ENCODE measurements at places on chromosomes 4 and X.

DNA sequence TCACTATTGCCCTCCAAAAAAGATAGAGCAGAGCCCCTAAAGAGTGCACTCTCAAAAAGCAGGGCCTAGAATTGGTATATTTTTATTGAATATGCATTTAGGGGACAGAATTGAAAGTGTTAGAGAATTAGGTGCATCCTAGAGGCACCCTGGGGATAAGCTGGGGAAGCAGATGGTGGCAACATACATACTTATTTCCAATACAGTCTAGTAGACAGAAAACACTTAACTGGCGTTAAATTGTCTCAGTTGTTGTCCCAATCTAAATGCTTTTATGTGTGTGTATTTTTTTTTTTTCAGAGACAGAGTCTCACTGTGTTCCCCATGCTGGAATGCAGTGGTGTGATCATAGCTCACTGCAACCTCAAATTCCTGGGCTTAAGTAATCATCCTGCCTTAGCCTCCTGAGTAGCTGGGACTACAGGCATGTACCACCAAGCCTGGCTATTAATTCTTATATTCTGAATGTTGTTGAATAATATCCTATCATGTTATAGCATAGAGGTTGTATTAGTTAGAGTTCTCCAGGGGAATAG is 481.8 kb downstream of the GRXCR1 start:
- no peak for DNase-seq

DNA sequence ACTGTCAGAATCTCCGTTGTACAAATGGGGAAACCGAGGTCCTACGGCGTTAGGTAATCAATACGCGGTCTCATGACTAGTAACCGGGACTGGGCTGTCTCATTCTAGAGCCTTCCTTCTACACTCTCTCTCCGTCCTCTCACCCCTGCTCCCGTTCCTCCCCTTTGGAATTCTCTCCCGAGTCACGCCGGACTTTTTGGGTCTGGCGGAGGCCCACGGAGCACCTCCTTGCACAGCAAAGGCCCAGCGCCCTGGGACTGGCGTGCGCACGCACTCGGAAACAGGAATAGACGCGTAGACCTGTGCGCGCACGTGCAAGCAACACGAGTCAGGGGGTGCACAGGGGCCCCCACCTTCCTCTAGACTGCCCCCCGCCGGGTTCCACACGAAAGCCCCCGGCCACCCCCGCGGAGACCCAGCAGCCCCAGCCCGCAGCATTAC is 361 bp downstream of the QDPR start:
- peak; percentile 46 for DNase-seq

GRCh38 chr4:78704981-78705683 is 71.0 kb upstream of the BMP2K start:
- DNase-seq = no peak

- no peak for DNase-seq
These were observed 119.1 kb downstream of the MBNL3 start for GRCh38 chrX:132369617-132370326.

DNA sequence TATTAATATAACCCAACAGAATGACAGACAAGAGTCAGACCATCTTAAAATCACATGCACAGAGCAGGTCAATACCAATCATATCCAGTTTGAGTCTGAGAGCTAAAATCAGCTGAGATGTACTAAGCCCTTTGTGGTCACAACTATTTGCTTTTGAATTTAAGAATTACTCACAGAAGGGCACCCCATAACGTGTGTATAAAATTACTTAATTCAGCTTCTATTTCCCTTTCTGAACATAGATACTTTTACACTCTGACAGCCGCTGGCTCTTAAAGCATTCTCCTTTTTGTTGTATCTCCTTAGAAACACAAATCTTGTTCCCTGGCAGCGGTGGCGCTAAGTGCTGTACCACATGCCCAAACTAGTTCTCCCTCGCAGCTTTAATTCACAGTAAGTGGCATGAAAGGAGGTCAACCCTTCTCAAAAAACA is 14.8 kb upstream of the PPARGC1A start:
- DNase-seq = no peak

- no peak for DNase-seq
These were observed 3.6 kb downstream of the ABLIM2 start for GRCh38 chr4:8155048-8155447.

- no peak for DNase-seq
These were observed 964.3 kb upstream of the TENM3 start for GRCh38 chr4:181278941-181279340.

DNA sequence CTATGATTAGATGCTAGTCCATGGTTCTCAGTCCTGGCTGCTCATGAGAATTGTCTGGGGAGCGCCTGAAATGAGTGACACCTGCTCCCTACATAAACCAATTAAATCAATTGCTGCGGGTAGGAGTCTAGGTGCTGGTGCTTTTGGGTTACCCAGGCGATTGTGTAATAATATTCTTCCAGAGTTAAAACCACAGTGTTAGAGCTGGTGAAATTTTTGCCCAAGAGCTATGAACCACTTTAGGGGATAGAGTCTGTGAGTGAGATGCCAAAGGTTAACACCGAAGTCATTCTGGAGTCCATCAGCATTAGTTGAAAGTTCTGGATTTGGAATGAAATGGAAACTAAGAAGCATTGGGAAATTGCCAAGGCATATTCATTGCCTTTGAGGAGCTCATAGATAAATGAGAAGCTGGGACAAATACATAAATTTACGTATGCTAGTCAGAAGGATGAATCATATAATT is 15.3 kb downstream of the PDK3 start:
- DNase-seq = no peak

- DNase-seq = no peak
These were observed 107.8 kb downstream of the CCNG2 start for GRCh38 chr4:77264826-77265225.
